Ascending aorta (tissue), 2 donors: ENCODE measurements at places on chromosomes 1 and 21.

DNA sequence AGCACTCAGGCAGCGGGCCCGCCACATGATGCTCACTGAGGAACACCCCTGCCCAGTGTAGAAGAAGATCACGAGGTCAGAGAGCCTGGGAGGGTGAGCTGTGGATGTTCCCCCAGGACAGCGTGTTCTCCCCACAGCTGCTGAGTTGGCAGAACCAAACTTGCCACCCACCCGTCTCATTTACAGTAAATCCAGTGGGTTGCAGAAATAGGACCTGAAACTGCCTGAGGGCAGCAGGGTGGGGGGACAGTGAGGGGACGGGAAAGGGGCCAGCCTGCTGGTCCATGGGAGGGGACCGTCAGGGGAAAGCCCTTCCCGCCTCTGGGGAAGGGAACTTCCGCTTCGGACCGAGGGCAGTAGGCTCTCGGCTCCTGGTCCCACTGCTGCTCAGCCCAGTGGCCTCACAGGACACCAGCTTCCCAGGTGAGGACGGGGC lies at the start of gene C1QB:
TSS of gene C1QB (plus strand) at position 356 of the 436 bp plus-strand sequence. CDS start 6,227 bp downstream, outside the sequence.
- no peaks in the 10 kb centered on the region for H3K27me3 ChIP-seq
- H3K27ac ChIP-seq, result no peak within 1 kb of the TSS
- H3K4me1 ChIP-seq, result no peaks in the 10 kb centered on the region
- peak; percentile 38 for DNase-seq

- H3K27ac ChIP-seq, result no peak overlapping the region
- DNase-seq, result no peak
- no peaks in the 10 kb centered on the region for H3K27me3 ChIP-seq
- H3K4me3 ChIP-seq, result no peak overlapping the region
- no peaks in the 10 kb centered on the region for H3K36me3 ChIP-seq
- H3K4me1 ChIP-seq, result no peaks in the 10 kb centered on the region
Observed at GRCh38 chr1:52590266-52590665, 11.9 kb upstream of the GPX7 start.

GRCh38 chr1:219466766-219467165 lies 146.1 kb downstream of the ZC3H11B start:
- no peaks in the 10 kb centered on the region for H3K4me1 ChIP-seq
- H3K36me3 ChIP-seq, result no peaks in the 10 kb centered on the region
- no peaks in the 10 kb centered on the region for H3K27me3 ChIP-seq
- H3K4me3 ChIP-seq, result no peak overlapping the region

GRCh38 chr1:220882061-220882891 lies 3.0 kb downstream of the HLX start:
- peaks cover 7% of the 10 kb centered on the region for H3K4me1 ChIP-seq
- H3K36me3 ChIP-seq, result peaks cover 10% of the 10 kb centered on the region
- no peak overlapping the region for H3K27ac ChIP-seq
- no peak overlapping the region for H3K4me3 ChIP-seq
- H3K27me3 ChIP-seq, result no peaks in the 10 kb centered on the region
- DNase-seq, result no peak

- no peaks in the 10 kb centered on the region for H3K4me1 ChIP-seq
- H3K27ac ChIP-seq, result no peak overlapping the region
- DNase-seq, result no peak
- no peaks in the 10 kb centered on the region for H3K36me3 ChIP-seq
Observed at GRCh38 chr1:90044346-90044745, 49.4 kb downstream of the ZNF326 start.

DNA sequence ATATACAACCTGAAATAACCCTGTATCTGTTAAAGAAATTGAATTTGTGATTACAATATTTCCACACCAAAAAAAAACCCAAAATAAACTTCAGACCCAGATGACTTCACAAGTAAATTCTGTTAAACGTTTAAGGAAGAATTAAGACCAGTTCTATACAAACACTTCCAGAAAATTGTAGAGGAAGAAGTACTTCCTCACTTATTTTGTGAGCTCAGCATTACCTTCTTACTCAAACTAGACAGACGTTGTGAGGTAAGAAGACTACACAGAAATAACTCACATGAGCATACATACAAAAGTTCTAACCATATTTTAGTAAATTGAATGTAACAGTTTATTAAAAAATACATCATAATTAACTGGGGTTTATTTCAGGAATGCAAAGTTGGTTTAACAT lies 18.8 kb downstream of the RALGPS2 start:
- DNase-seq, result no peak
- no peaks in the 10 kb centered on the region for H3K27me3 ChIP-seq
- H3K27ac ChIP-seq, result no peak overlapping the region
- no peaks in the 10 kb centered on the region for H3K36me3 ChIP-seq
- no peaks in the 10 kb centered on the region for H3K4me1 ChIP-seq

DNA sequence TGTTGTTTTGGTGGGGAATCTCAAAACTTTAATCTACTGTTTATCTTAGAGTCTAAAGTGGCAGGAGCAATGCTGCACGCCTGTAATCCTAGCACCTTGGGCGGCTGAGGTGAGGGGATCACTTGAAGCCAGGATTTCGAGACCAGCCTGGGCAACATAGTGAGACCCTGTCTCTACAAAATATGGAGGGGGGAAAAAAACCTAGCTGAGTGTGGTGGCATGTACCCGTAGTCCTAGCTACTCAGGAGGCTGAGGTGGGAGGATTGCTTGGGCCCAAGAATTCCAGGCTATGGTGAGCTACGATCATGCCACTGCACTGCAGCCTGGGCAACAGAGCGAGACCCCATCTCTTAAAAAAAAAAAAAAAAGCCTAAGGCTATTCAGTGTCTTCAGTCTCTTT lies 38.1 kb downstream of the POFUT2 start:
- no peaks in the 10 kb centered on the region for H3K4me1 ChIP-seq
- no peaks in the 10 kb centered on the region for H3K27me3 ChIP-seq
- DNase-seq, result no peak
- no peak overlapping the region for H3K27ac ChIP-seq
- H3K36me3 ChIP-seq, result no peaks in the 10 kb centered on the region

GRCh38 chr1:89286549-89287180 lies 14.0 kb upstream of the GBP5 start:
- peak overlapping the region; percentile 14 for H3K27ac ChIP-seq
- H3K36me3 ChIP-seq, result no peaks in the 10 kb centered on the region
- no peak overlapping the region for H3K4me3 ChIP-seq

DNA sequence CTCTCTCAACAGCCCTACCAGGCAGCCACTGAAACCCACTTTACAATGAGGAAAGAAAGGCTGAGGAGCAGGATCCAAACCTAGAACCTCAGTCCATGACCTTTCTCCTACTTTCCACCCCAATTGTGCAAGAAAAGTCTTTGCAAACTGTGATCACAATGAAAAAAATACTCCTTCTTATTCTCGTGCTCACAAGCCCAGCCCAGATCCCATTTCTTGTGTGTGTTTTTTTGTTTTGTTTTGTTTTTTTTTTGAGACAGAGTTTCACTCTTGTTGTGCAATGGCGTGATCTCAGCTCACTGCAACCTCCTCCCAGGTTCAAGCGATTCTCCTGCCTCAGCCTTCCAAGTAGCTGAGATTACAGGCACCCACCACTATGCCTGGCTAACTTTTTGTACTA lies 97.7 kb downstream of the CRYAA start:
- H3K4me3 ChIP-seq, result no peak overlapping the region
- no peak for DNase-seq
- no peaks in the 10 kb centered on the region for H3K4me1 ChIP-seq
- H3K27ac ChIP-seq, result no peak overlapping the region

GRCh38 chr1:5720484-5720883 lies 271.7 kb downstream of the NPHP4 start:
- no peaks in the 10 kb centered on the region for H3K27me3 ChIP-seq
- DNase-seq, result no peak
- H3K4me3 ChIP-seq, result no peak overlapping the region

- no peaks in the 10 kb centered on the region for H3K4me1 ChIP-seq
- no peaks in the 10 kb centered on the region for H3K27me3 ChIP-seq
Observed at GRCh38 chr1:51170342-51170741, 65.7 kb upstream of the RNF11 start.

GRCh38 chr21:21971384-21971783 lies 973.2 kb downstream of the NCAM2 start:
- H3K36me3 ChIP-seq, result no peaks in the 10 kb centered on the region
- H3K4me1 ChIP-seq, result no peaks in the 10 kb centered on the region
- H3K27ac ChIP-seq, result no peak overlapping the region
- no peak overlapping the region for H3K4me3 ChIP-seq

DNA sequence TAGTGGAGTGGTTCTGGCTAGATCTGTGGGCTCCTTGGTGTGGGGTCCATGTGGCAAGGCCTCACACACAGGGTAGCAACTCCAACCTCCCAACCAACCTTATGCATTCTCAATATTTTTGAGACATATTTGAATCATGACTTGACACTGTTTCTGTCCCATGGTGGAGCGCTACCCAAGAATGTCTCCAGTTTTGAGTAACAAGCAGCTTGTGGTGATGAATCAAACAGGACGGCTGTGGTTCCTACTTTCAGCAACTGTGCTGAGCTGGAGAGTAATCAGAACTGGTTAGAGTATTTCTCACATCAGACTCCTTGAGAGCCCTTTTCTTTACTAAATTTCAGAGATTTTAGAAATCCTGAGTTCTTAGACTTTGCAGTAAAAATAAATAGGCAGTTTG lies 3.1 kb downstream of the LCE3D start:
- no peaks in the 10 kb centered on the region for H3K27me3 ChIP-seq
- no peak overlapping the region for H3K27ac ChIP-seq
- H3K4me1 ChIP-seq, result no peaks in the 10 kb centered on the region
- DNase-seq, result no peak
- no peak overlapping the region for H3K4me3 ChIP-seq
- H3K36me3 ChIP-seq, result no peaks in the 10 kb centered on the region

- H3K27me3 ChIP-seq, result no peaks in the 10 kb centered on the region
- H3K27ac ChIP-seq, result no peak overlapping the region
- no peaks in the 10 kb centered on the region for H3K4me1 ChIP-seq
- DNase-seq, result no peak
- no peaks in the 10 kb centered on the region for H3K36me3 ChIP-seq
- H3K4me3 ChIP-seq, result no peak overlapping the region
Observed at GRCh38 chr1:147890177-147890790, 12.3 kb upstream of the GJA8 start.

DNA sequence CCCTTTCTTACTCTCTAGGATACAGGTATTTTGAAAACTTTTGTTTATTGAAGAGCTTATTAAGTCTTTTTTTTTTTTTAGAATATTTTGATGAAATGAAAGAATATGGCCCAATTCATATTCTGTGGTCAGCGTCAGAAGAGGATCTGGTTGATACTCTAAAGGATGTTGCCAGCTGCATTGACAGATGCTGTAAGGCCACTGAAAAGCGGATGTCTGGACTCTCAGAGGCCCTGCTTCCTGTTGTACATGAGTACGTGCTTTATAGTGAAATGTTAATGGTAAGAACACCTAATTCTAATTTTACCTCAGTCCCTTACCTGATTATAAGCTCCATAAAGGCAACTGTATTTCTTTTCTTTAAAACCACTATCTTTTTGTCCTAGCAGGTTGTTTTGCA lies 37.1 kb downstream of the SNX7 start:
- peaks cover 23% of the 10 kb centered on the region for H3K36me3 ChIP-seq
- DNase-seq, result no peak
- no peak overlapping the region for H3K4me3 ChIP-seq

- no peaks in the 10 kb centered on the region for H3K27me3 ChIP-seq
- DNase-seq, result no peak
- H3K4me1 ChIP-seq, result peaks cover 6% of the 10 kb centered on the region
- H3K36me3 ChIP-seq, result no peaks in the 10 kb centered on the region
- no peak overlapping the region for H3K27ac ChIP-seq
Observed at GRCh38 chr1:220811695-220812094, 25.0 kb downstream of the MTARC1 start.

GRCh38 chr1:184187097-184187496 lies 135.6 kb downstream of the TSEN15 start:
- no peak for DNase-seq
- H3K27ac ChIP-seq, result no peak overlapping the region
- no peak overlapping the region for H3K4me3 ChIP-seq
- H3K4me1 ChIP-seq, result no peaks in the 10 kb centered on the region
- no peaks in the 10 kb centered on the region for H3K27me3 ChIP-seq
- no peaks in the 10 kb centered on the region for H3K36me3 ChIP-seq

GRCh38 chr1:17875882-17876280 lies 120.7 kb downstream of the ACTL8 start:
- no peaks in the 10 kb centered on the region for H3K4me1 ChIP-seq
- no peaks in the 10 kb centered on the region for H3K36me3 ChIP-seq
- peak; percentile 31 for DNase-seq
- no peak overlapping the region for H3K27ac ChIP-seq
- H3K27me3 ChIP-seq, result no peaks in the 10 kb centered on the region
- no peak overlapping the region for H3K4me3 ChIP-seq

DNA sequence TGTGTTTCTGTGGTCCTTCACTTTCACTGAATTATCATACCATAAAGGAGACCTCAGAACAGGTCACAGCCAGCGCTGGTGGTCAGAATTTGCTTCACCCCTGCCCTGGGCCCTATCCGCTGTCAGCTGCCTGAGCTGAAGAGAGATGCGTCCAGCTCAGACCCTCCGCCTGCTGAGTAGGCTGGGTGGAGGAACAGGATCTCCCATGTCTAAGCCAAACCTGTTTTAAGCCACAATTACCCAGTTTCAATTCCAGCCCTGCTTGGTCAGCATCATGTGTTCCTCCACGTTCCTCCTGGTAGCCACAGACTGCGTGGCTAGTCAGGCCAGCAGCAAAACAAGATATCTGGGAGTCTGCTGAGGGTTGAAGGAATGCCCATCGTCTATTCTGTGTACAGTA lies 13.5 kb upstream of the BGLAP start:
- no peaks in the 10 kb centered on the region for H3K4me1 ChIP-seq
- H3K27ac ChIP-seq, result no peak overlapping the region
- DNase-seq, result no peak
- peaks cover 12% of the 10 kb centered on the region for H3K36me3 ChIP-seq

- no peaks in the 10 kb centered on the region for H3K36me3 ChIP-seq
- no peak for DNase-seq
- peaks cover 3% of the 10 kb centered on the region for H3K4me1 ChIP-seq
Observed at GRCh38 chr21:32772281-32773047, 909 bp upstream of the PAXBP1 start.

DNA sequence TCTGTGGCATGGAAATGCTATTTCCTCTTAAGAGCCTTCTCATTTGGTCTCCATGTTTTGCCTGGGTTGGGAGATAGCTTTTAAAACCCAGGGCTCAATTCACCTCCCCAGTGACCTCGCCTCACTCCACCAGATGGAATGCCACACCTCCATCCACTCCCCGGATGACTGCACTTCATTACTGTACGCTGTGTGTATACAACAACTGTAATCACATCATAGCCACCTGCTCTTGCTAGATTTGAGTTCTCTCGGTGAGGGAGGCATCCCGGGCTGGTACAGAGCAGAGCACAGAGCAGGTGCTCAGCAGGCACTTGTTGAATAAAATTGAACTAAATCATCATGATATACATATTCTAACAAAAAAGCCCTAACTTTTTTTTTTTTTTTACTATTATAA lies 26.0 kb downstream of the SDE2 start:
- no peak overlapping the region for H3K27ac ChIP-seq
- H3K4me3 ChIP-seq, result no peak overlapping the region
- no peaks in the 10 kb centered on the region for H3K4me1 ChIP-seq
- H3K27me3 ChIP-seq, result no peaks in the 10 kb centered on the region
